ENCODE measurements at places on chromosomes 13 and 19.

DNA sequence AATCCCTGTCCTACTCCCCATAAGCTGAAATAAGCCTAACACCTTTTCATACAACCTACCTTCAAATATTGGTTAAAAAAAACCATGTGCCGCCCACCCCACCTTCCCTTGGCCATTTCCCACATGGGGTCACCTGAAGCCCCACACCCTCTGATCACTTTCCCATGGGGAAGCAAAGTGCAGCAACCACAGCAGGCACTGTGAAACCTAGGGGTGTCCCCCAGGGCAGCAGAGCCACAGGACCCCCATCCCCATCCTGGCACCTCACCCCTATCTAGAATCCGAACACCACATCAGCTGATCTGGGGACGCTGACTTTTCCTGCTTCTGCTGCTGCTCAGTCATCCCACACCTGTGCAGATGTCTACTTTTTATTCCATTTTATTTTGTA is 19.9 kb downstream of the CEACAM21 start:
- no peak for DNase-seq

DNA sequence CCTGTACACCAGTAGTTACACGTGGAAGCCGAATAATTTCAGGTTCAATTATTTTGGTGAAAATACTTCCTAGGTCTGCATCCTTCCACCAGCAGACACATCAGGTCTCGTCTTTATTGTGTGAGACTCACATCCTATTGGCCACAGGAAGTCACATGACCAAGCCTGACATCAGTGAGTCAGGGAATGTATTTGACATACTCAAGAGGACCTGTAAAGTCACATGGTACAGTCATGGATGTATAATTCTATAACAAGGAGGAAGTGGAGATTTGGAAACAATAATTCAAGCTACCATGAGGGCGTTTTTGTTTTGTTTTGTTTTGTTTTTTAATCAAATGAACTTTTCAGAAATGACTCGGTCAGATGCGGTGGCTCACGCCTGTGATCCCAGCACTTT is 9.3 kb upstream of the HIF3A start:
- DNase-seq: no peak

DNA sequence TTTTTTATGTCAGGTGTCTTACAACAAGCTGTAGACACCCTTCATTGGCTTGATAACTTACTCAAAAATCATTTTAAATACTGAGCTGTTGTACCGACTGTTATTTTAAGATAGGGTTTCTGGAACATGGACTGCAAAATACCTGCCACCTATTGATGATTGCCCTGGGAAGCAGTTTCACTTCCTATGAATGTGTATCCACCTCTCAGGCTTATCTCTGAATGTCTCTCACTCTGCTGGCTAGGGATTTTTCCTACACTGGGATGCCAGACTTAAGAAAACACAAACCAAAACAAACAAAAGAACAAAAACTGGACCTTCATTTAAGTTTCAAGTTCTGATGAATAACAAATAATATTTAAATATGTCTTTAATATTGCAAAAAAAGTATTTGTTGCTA is 663.7 kb downstream of the EFNB2 start:
- no peak for DNase-seq

- no peak for DNase-seq
These were observed 22.8 kb downstream of the COL4A2 start for GRCh38 chr13:110329798-110330461.

DNA sequence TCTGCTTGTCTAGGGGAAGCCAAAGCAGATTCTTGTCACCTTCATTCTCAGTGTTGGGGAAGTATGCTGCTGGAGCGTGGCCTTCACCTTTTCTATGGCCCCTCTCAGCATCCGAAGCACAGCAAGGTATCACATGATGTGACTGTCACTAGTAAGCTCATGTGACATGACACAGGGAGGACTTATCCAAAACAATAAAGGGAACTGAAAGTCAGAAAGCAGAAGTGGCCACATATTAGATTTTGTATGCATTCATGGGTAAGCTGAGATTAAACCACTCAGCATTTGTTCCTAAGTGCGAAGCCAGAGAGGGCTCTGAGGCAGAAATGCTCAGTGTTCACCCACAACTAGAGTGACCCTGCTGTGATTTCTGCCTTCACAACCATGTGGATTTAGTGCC is 72.8 kb upstream of the PCDH8 start:
- no peak for DNase-seq

GRCh38 chr13:31035185-31035965 is 102.9 kb downstream of the TEX26 start:
- peak; percentile 54 for DNase-seq

DNA sequence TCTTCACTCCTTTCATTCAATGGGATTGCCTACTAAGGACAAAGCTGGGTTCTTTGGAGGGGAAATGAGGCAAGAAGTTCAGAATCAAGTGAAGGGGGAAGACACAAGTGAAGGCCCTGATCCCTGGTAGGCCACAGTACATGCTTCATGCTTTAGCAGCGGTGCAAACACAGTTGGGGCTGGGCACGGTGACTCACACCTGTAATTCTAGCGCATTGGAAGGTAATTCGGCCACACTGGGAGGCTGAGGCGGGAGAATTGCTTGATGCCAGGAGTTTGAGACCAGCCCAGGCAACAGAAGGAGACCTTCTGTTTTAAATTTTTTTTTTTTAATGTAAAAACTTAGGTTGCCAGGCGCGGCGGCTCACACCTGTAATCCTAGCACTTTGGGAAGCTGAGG is 23.4 kb upstream of the GATAD2A start:
- no peak for DNase-seq

- no peak for DNase-seq
These were observed 615.9 kb downstream of the TBC1D4 start for GRCh38 chr13:74866101-74866500.

DNA sequence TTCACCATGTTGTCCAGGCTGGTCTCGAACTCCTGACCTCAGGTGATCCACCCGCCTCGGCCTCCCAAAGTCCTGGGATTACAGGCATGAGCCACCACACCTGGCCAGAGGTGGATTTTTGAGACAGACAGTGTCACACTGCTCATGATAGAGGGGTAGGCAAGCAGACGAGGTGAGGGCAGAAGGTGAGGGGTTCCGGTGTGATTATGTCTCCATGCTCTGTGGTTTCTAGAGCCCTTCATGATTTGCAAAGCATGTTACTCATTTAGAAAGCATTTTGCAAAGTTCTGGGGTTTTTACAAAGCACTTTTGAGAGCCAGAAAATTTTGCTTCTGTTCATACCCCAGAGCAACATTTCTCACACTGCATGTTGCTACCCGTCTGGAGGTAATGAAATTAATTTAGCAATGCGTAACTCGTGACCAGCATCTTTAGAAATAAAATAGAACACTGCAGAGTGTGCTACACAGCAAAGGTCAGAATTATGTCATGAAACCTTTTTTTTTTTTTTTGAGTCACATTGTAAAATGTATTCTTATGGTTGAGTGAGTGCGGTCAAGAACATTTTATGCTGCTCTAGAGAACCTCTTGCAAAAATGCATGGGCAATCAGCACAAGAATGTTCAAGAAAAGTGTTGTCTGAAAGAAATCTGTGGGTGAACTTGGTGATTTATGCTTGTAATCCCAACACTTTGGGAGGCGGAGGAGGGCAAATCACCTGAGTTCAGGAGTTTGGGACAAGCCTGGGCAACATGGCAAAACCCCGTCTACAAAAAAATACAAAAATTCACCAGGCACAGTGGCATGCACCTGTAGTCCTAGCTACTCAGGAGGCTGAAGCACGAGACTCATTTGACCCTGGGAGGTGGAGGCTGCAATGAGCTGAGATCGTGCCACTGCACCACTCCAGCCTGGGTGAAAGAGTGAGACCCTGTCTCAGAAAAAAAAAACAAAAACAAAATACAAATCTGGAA is 58.0 kb downstream of the MAP4K1 start:
- DNase-seq: no peak
